Progenitor cell of endocrine pancreas (in vitro differentiated cells): ENCODE measurements at places on chromosomes 13 and 19. TPM values are rescaled to one million over a fixed set of nuclear protein-coding genes. Genes with fewer than 3 reads are reported as not detected.

DNA sequence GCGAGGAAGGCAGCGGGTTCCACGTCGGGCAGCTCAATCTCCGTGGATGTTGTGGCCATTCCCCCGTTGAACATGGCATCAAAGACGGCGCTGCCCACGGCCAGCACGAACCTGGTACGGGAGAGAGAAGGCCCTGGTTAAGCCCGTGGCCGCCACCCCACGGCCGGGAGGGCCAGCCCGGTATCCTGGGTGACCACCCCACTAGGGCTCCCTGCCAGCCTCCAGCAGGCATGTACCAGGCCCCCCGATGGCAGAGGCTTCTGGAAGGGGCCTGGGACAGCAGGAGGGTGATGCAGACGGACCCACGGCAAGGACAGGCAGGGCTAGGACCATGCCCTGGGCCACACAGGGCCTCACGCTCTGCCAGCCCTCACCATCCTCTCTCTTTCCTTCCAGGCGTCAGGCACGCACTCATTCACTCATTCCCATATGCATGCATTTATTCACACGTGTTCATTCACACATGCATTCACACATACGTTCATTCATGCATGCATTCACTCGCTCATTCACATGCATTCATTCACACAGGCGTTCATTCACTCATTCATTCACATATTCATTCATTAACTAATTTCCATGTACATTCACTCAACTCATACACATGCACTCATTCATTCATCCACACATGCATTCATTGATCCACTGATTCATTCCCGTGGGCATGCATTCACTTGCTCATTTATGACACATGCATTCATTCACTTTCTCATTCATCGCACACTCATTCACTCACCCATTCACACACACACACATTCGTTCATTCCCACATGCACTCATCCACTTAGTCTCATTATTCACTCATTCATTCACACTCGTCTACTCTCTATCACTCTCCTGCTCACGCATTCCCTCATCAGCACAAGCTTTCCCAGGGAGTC is 17.9 kb downstream of the BTBD2 start:
- H3K4me1 ChIP-seq, result no peaks in the 10 kb centered on the region
- DNase-seq, result no peak
- no peaks in the 10 kb centered on the region for H3K27me3 ChIP-seq
- peaks cover 33% of the 10 kb centered on the region for H3K36me3 ChIP-seq
- no peak overlapping the region for H3K27ac ChIP-seq
- H3K4me3 ChIP-seq, result no peak overlapping the region

DNA sequence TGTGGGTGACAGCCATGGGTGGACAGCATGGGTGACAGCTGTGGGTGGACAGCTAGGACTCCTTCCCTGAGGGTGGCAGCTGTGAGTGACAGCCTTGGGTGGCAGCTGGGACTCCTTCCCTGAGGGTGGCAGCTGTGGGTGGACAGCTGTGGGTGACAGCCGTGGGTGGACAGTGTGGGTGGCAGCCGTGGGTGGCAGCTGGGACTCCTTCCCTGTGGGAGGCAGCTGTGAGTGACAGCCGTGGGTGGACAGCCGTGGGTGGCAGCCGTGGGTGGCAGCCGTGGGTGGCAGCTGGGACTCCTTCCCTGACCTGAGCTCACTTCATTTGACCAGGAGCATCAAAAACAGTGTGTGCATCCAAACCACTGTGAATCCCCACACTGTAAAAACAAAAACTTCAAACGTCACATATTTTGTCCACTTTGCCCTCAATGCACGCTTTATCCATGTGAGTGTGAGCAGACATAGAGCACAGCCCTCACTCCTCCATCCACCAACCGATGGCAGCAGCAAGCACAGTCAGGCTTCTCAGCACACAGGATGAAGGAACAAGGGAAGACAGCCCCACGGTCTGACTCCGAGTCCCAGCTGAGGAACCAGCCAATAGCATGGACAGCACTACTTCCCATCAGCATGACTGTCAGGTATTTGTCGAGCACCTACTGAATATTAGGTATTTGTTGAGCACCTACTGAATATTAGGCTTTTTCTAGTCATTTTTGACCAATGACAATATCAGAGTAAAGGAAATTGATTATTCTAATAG is 1.6 kb upstream of the CFAP97D2 start:
- no peaks in the 10 kb centered on the region for H3K36me3 ChIP-seq
- DNase-seq, result no peak
- no peaks in the 10 kb centered on the region for H3K4me1 ChIP-seq
- no peak overlapping the region for H3K4me3 ChIP-seq
- H3K27ac ChIP-seq, result no peak overlapping the region
- H3K27me3 ChIP-seq, result peaks cover 8% of the 10 kb centered on the region

- DNase-seq, result no peak
- H3K36me3 ChIP-seq, result no peaks in the 10 kb centered on the region
- H3K27me3 ChIP-seq, result peaks cover 14% of the 10 kb centered on the region
- peaks cover 2% of the 10 kb centered on the region for H3K4me1 ChIP-seq
Measured at GRCh38 chr19:51128227-51128626, 3.5 kb downstream of the SIGLEC9 start.

DNA sequence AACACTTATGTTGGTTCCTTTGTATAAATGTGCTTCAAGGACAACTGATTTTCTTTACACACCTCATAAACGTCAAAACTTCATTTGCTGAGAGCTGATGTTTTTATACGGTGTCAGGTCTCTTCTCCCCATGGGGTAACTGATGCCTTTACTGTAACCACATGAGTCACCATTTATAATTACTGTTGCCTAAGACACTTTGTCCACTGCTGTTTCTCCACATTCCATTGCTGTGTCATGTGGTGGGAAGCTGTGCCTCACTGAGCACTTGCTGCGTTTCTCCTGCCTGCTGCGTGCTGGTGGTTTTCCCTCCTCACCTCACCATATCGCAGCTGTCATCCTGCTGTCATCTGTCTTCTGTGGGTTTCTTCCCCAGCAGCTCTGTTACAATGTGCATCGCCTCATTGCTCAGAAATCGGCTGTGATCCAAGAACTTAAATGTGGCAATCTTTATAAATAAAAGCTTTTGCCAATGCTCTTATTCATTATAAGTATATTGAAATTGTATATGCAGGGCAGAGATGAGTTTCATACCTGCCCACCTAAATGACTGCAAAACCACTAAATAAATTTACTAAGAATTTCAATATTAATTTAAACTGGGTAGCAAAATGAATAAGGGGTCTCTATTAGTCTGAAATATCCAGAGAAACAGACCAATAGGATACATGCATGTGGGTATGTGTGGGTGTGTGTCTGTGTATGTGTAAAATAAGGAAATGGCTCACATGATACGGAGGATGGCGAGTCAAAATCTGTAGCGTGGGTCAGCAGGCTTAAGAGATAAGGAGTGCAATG is 547.0 kb upstream of the SLITRK5 start:
- H3K4me3 ChIP-seq, result no peak overlapping the region
- H3K4me1 ChIP-seq, result peaks cover 2% of the 10 kb centered on the region
- no peak overlapping the region for H3K27ac ChIP-seq
- no peak for DNase-seq

DNA sequence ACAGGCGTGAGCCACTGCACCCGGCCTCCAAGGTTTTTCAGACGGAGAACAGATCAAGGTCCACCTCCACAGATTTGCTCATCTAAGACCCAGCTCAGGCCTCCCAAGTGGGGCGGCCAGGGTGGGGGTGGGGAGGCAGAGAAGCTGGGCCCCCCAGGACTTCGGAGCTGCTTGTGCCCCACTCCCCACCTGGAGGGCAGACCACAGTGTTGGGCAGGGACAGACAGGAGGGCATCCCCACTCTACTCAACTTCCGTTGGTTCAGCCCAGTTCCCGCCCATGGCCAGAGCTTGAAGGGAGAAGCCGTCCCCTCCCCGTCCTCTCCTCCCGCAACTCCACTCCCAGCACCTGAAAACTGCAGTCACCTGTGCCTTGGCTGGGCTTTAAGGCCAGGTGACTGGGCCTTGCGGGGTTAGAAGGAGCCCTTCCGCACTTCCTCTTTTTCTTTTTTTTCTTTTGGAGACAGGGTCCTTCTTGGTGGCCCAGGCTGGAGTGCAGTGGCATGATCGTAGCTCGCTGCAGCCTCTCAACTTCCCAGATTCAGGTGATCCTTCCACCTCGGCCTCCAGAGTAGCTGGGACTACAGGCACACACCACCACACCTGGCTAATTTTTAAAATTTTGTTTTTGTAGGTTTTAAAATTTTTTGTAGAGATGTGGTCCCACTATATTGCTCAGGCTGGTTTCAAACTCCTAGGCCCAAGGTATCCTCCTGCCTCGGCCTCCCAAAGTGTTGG is 734 bp upstream of the LRRC8E start:
- peaks cover 20% of the 10 kb centered on the region for H3K27me3 ChIP-seq
- no peak overlapping the region for H3K27ac ChIP-seq
- DNase-seq, result no peak
- H3K4me1 ChIP-seq, result no peaks in the 10 kb centered on the region

GRCh38 chr19:11321191-11322126 is 18.0 kb downstream of the RAB3D start:
- no peaks in the 10 kb centered on the region for H3K27me3 ChIP-seq
- H3K4me3 ChIP-seq, result no peak overlapping the region
- peaks cover 3% of the 10 kb centered on the region for H3K36me3 ChIP-seq
- H3K4me1 ChIP-seq, result peaks cover 11% of the 10 kb centered on the region
- H3K27ac ChIP-seq, result no peak overlapping the region

DNA sequence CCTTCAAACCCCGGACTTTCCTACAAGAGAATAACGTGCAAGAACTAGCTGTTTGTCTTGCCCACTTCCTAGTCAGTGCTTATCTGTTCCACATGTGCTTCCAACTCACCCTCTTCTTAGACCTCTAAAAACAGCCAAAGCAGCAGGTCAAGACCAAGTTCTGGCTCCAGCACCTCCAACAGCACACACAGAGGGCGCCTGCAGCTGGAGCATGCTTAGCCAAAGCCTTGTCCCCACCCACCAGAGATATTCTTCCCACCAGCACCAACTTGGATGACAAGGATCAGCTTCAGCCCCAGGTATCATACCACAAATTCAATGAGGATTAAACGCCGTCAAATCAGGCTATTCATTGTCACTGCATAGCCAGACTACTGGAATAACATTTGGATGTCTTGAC is 17.9 kb downstream of the RCBTB1 start:
- DNase-seq, result no peak
- no peak overlapping the region for H3K4me3 ChIP-seq
- H3K27me3 ChIP-seq, result peaks cover 6% of the 10 kb centered on the region
- H3K27ac ChIP-seq, result no peak overlapping the region

DNA sequence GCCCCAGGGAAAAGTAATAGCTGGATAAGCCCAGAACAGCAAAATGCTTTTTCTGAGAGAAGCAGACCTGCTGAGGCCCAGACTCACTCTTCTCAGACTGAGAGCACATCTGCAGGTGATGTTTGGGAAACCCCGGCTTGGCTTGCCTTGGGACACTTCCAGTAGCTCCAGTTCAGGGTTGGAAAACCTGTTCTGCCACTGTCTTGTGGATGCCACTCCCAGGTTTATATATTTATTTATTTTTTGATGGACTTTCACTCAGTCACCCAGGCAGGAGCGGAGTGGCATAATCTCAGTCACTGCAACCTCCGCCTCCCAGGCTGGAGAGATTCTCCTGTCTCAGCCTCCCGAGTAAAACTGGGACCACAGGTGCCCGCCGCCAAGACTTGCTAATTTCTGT is 8.0 kb upstream of the SMARCA4 start:
- no peaks in the 10 kb centered on the region for H3K36me3 ChIP-seq
- no peak overlapping the region for H3K27ac ChIP-seq
- no peak for DNase-seq
- H3K27me3 ChIP-seq, result no peaks in the 10 kb centered on the region
- no peak overlapping the region for H3K4me3 ChIP-seq

- DNase-seq, result peak; percentile 42
- peaks cover 4% of the 10 kb centered on the region for H3K36me3 ChIP-seq
- H3K27me3 ChIP-seq, result peaks cover 9% of the 10 kb centered on the region
- peak overlapping the region; percentile 76 for H3K4me3 ChIP-seq
- peak overlapping the region; percentile 96 for H3K27ac ChIP-seq
Measured at GRCh38 chr19:19105365-19106055, 32.8 kb downstream of the TMEM161A start.

- peaks cover 1% of the 10 kb centered on the region for H3K36me3 ChIP-seq
- no peak overlapping the region for H3K4me3 ChIP-seq
- peak; percentile 60 for DNase-seq
- H3K27ac ChIP-seq, result no peak overlapping the region
Measured at GRCh38 chr19:19053508-19054314, 10.1 kb upstream of the SLC25A42 start.

DNA sequence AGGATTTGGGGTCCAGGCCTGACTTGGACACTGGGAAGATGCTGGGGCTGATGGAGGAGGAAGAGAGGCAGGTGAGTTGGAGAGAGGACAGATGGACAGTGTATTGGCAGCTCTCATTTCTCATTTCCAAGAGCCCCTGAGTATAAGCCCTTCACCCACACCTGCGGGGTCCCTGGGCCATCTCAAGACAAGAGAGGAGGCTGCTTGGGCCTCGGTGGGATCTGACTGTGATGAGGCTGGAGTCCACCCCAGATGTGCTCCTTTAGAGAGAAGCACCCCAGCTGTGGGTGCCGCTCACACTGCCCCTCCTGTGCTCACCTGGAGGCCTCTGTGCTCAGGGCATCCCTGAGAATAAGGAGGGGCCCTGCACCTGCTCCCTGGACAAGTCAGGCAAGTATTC is 3.7 kb downstream of the LILRA2 start:
- H3K27me3 ChIP-seq, result no peaks in the 10 kb centered on the region
- no peak for DNase-seq
- H3K4me1 ChIP-seq, result no peaks in the 10 kb centered on the region
- H3K4me3 ChIP-seq, result no peak overlapping the region
- H3K27ac ChIP-seq, result no peak overlapping the region
- H3K36me3 ChIP-seq, result no peaks in the 10 kb centered on the region

- H3K36me3 ChIP-seq, result peaks cover 2% of the 10 kb centered on the region
- peaks cover 20% of the 10 kb centered on the region for H3K27me3 ChIP-seq
- H3K4me1 ChIP-seq, result no peaks in the 10 kb centered on the region
- no peak for DNase-seq
- H3K27ac ChIP-seq, result no peak overlapping the region
Measured at GRCh38 chr19:46514589-46515289, 19.1 kb upstream of the PNMA8B start.

GRCh38 chr19:51861870-51862622 is 25.7 kb downstream of the ZNF577 start:
- no peak overlapping the region for H3K4me3 ChIP-seq
- peaks cover 64% of the 10 kb centered on the region for H3K36me3 ChIP-seq
- no peaks in the 10 kb centered on the region for H3K27me3 ChIP-seq
- no peak for DNase-seq
- no peak overlapping the region for H3K27ac ChIP-seq
- no peaks in the 10 kb centered on the region for H3K4me1 ChIP-seq

GRCh38 chr13:27665761-27666160 is 44.1 kb downstream of the POLR1D start:
- H3K27ac ChIP-seq, result peak overlapping the region; percentile 42
- DNase-seq, result no peak
- H3K4me3 ChIP-seq, result no peak overlapping the region
- H3K27me3 ChIP-seq, result no peaks in the 10 kb centered on the region
- H3K36me3 ChIP-seq, result peaks cover 5% of the 10 kb centered on the region
- H3K4me1 ChIP-seq, result no peaks in the 10 kb centered on the region

Gene ONECUT3
- total RNA-seq, result 41.9 and 42.9 TPM in 2 replicates

Gene ZNF296
- total RNA-seq, result 1.1 and 1.3 TPM in 2 replicates

Gene CDX2
- total RNA-seq, result 24.8 and 31.0 TPM in 2 replicates

Gene OR7A5
- total RNA-seq, result not detected in 2 replicates

Gene TPP2
- 52.9 and 57.6 TPM in 2 replicates for total RNA-seq

Gene C1QTNF9B
- total RNA-seq, result not detected in 2 replicates

Gene OR10H4
- not detected in 2 replicates for total RNA-seq

Gene CGB2
- total RNA-seq, result not detected in 2 replicates

Gene FCGBP
- 0.80 and 1.2 TPM in 2 replicates for total RNA-seq

Gene KLK1
- not detected in 2 replicates for total RNA-seq

Gene VSTM1
- not detected in 2 replicates for total RNA-seq

Gene SHISA2
- total RNA-seq, result 15.2 and 18.1 TPM in 2 replicates

Gene LHB
- not detected in 2 replicates for total RNA-seq
